CD4-positive, alpha-beta T cell treated with Interleukin-21 for 1 hour (primary cell): ENCODE measurements at places on chromosomes 4 and X.

GRCh38 chr4:122329876-122330565 lies 48.8 kb upstream of the ADAD1 start:
- DNase-seq: no peak

DNA sequence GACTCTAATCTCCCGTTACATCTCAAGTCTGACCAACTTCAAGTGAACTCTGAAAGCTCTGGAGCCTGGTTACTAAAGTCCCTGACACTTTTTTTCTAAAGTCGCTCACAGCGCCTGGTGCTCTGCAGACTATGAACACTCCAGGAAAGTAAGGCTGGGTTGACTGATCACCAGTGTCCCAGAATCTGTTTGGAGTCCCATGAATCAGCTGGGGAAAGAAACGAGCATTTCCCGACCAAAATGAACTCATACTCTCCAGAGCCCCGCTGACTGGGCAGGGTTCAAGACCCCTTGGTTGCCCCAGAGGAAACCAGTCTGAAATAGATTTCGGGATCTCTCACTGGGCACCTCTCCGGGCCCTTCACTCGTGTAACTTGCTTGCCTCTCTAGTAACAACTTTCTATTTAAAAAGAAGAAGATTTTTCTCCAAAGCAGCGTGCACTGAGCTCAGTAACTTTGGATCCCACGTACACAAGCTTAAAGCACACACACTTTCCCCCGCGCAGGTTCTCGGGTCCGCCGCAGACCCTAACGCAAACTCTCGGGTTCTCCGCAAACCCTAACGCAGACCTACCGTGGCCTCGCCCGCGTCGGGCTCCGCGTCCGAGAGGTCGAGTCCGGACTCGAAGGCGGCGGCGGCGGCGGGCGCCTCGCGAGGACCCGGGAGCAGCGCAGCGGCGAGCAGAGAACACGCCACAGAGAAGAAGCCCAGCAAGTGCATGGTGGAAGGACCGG lies 964 bp downstream of the VEGFC start:
- DNase-seq: no peak

GRCh38 chrX:70769659-70770227 lies 138.8 kb downstream of the TEX11 start:
- DNase-seq: peak; percentile 1

- DNase-seq: no peak
These were observed 24.6 kb upstream of the LAP3 start for GRCh38 chr4:17552427-17552826.

GRCh38 chr4:13355111-13355880 lies 128.8 kb downstream of the RAB28 start:
- DNase-seq: no peak

DNA sequence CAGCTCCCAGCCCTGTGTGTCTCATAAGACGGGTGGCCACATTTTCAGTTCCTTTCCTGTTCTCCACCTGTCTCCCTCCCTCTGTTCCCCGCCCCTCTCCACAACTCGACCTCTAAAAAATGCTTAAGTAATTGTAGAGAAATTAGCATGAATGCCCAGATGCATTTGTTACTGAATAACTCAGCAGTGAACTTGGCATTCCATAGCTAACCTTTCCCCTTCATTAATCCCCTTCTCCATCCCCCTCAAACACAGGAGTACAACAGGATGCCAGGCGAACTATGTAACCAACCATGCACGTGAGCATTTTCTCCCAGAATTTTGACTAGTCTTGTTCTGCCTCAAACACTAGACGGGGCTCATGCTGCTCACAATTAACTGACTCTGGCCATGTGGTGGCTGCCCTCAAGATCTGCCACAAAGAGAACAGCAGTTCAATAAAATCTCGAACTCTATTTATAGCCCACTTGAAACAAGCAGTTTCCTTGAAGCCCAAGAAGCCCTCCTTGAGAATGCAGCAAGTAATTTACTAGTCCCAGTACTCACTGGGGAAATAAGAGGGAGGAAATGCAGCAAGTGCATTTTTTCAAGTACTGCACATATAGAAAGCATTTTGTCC lies 351.2 kb downstream of the ARHGAP24 start:
- no peak for DNase-seq
